Substantia nigra (tissue), 51 donors: ENCODE measurements at places on chromosomes 3 and 15.

GRCh38 chr15:79922512-79923078 lies 25.8 kb upstream of the MTHFS start:
- no peak for DNase-seq

DNA sequence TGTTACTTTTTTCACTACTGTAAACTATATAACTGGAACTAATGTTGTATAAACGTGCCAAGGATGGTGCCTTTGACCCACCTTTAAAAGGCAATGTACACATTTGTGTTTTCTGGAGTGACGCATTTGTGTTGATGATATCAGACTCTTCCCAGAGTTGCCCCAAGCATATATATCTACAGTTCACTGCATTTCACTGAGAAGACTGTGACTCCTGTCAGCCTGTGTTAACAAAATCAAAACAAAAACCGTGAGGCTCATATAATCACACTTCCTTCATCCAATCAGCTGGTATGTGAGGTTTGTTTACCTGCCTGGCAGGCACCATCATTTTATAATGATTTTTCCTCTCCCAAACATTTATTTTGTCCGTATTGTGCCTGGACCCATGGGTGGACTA lies 117.6 kb upstream of the ROBO1 start:
- DNase-seq, result no peak

GRCh38 chr3:71202848-71203533 lies 380.5 kb downstream of the FOXP1 start:
- DNase-seq, result no peak

- DNase-seq, result no peak
Observed at GRCh38 chr3:150797155-150797554, 34.2 kb upstream of the SIAH2 start.

DNA sequence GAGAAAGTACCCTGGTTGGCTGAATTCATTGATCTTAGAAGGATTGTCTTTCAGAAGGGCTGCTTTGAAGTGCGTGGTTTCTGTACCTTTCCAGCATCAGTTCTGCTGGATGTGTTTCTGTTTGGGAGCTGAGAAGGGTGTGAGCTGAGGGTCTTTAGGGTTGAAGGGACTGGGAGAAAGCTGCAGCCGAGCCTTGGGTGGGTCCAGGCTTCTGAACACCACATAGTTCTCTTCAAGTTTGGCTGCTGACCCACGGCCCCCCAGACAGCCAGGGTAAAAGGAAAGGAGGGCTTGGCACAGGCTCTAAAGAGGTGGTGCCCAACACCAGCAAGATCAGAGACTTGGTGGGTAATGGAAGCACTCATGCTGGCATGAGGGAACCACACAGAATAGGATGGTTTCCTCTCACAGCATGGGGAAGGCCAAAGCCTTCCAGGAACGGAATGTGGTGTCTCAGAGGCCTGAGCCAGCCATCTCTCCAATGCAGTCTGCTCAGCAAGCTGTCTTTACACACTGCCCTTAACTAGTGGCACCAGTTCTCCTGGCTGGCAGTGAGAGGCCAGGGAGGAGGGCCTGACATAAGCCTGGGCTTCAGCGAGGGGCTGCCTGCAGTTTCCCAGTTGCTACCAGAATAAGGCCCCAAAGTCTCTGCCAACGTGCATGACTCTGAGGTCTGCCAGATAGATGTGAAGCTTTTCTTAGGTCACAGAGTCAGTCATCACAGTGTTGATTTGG lies 239.0 kb upstream of the TRIM42 start:
- DNase-seq, result no peak

- DNase-seq, result no peak
Observed at GRCh38 chr3:49352281-49352680, 5.9 kb downstream of the GPX1 start.

- DNase-seq, result no peak
Observed at GRCh38 chr3:170701696-170702678, 116.1 kb upstream of the SLC7A14 start.

DNA sequence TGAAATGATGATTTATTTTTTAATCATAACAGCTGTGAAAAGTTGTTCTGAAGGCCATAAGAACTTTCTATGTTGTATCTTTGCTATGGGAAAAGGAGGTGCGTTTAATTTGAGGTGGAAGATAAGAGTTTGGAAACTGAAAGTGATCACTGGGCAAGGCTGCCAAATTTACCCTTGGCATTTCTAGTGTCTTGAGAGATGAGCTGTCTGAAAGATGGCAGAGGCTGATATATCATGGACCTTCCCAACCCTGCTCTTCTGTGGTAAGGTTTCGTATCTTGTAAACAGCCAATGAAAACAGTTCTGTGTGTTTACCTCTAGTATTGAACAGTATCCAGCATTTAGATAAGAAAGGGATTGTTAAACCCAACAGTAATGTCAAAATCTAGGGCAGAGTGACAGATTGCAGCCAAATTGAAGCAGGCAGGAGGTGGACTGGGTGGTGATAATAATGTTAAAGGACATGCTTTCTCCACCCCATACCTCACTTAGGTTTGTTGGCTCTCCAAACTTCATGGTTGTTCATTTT lies 15.8 kb upstream of the NFKBIZ start:
- no peak for DNase-seq

GRCh38 chr3:31133541-31133940 lies 239.1 kb upstream of the GADL1 start:
- no peak for DNase-seq

DNA sequence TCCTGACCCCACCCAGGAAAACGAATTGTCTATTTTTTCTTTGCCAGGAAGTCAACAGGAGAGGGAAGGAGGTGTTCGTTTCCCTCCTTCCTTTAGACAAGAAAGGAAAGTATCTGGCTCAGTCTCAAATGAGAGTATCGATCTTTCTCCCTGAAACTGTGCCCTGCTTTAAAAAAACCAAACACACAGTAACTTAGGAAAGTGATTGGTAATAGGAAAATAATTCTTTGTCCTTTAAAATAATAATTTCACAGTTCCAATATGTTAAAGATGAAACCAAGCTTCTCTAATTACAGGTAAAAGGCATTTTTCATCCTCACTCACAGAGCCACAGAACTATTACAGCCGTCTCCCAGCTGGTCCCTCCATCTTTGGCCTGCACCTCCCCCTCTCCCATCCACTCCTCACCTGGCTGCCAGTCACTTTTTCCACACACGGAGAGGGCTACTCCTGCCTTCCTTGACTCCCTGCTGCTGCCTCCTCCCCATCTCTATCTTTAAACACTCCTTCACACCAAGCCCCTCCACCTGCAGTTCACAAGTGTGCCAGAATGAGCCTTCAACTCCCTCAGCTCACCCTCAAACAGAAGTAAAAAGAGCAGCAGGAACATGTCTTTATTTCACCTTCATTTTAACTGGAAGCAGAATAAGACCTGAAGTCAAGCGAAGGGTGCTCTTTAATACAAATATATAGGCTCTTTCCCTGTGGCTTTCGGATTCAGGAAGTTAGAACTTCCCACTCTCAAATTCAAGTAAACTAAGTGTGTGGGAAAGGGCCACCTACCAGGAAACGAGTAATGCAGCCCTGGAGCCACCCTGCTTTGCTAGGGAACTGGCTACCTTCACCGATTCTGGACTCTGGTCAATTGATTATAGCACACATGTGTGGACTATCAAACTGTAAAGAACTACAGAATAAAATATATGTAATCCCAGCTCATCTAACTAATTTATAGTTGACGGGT lies 116.4 kb downstream of the SENP2 start:
- no peak for DNase-seq

DNA sequence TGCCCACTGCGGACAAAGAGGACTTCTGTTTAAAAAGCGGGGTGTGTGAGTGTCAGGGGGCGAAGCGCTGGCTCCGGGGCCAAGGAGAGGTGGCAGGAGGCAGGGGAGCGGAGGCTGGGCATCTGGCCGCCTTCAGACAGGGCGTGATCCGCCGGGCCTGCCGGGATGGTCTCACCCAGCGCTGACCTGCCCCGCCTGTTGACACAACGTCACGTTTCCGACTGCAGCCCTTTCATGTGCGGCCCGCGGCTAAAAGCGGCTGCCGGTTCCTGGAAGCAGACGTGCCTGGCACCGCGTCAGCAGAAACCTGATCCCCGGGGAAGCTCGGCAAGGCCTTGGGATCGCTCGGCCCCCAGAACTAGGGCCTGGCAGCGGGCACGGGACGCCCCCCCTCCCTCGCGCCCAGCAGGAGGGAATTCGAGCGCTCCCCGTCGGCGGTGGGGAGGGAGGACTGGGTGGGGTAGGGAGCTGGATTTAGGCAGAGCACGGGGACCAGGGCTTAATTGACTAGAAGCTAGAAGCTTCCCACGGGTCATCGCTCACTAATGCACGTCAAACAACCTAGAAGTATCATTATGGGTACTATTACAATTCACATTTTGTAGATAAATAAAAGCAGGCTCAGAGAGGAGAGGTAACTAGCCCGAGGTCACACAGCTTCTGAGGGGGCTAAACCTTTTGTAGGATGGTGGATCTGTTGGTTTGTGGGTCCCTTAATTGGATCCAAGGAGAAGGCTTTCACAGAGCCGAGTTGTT lies 7.7 kb downstream of the BHLHE40 start:
- peak; percentile 78 for DNase-seq

DNA sequence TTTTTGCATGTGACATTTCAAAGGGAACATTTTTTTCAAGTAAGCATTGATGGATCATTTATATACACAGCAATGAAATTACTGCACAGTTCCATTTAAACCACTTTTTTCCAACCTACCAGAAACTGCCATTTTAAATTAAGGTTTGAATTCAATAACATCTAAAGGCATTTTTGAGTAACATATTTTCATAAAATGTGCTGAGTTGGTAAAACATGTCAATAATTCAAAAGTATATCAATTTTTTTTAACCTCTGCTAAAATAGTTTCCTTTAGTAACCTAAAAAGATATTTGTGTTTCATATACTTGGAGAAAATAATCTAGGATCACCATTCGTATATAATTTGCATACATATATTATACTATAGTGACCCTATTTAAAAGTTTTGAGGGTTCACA lies 355.1 kb upstream of the KCNMB2 start:
- DNase-seq, result no peak

DNA sequence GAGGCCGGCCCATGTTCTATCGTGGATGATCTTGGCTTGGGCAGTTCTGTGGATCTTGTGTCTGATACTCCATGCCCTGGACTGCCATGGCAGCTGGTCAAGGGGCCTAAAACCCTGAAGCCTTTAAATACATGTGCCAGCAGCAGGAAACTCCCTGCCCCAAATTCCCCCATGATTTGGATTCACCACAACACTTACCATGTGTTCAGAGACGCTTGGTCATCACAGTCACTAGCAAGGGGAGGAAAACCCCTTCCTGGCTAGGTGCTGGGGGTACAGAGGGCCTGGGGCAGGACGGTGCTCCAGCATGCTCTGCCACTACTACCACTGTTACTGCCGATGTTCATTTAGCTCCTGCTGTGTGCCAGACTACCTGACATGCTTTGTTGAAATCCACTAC lies 94.4 kb downstream of the DNAJB8 start:
- no peak for DNase-seq

GRCh38 chr15:83784975-83785374 lies 131.1 kb downstream of the ADAMTSL3 start:
- no peak for DNase-seq

DNA sequence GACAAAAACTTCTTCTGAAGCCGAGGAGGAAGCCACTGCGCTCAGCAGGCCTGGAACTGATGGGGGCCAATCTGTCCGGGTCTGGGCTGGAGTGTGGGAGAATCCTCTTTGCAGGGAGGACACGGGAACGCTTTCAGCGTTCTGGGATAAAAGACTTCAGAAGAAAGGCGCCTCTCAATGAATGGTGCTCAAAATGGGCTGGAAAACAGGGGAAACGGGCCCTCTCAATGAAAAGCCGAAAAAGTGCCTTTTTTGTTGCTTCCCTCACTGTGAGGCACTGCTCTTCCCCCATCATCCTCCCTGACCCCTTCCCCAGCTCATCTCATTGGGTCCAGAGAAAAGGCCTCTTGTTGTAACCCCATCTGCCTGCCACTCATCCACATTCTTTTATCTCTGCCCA lies 119.5 kb upstream of the LRIG1 start:
- no peak for DNase-seq

- DNase-seq, result no peak
Observed at GRCh38 chr3:112074616-112075497, 11.3 kb upstream of the C3orf52 start.

- DNase-seq, result no peak
Observed at GRCh38 chr3:143531101-143531500, 317.2 kb downstream of the SLC9A9 start.

DNA sequence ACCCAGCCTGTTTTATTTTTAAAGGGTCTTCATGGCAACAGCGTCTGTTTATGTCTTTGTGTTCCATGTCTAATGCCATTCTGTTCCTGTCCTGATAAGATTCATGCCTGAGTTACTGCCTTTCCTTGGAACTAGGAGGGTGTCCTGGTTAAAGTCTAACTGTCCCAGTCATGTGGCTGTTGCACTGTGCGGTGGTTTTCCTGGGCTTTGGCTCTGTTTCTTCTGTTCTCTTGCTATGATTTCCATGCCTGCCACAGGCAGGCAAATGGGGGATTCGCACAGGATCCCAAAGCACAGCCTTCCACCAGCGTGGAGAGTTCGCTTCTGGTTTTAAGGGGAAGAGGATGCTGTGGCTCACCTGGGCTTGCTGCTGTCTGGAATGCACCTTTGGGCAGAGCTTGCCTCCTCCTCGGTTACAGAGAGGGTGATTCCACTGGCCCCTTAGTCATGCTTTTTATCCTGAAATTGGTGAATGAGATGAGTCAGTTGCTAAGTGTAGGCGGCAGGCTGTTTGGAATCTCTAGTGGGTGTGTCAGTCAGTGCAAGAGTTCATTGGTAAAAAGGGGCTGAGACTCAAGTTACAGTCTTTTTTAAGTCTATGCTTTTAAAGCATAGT lies 86.8 kb downstream of the CCK start:
- DNase-seq, result no peak

- no peak for DNase-seq
Observed at GRCh38 chr15:41994772-41995475, 22.6 kb upstream of the EHD4 start.

- DNase-seq, result no peak
Observed at GRCh38 chr15:29377161-29377560, 107.5 kb upstream of the NSMCE3 start.

DNA sequence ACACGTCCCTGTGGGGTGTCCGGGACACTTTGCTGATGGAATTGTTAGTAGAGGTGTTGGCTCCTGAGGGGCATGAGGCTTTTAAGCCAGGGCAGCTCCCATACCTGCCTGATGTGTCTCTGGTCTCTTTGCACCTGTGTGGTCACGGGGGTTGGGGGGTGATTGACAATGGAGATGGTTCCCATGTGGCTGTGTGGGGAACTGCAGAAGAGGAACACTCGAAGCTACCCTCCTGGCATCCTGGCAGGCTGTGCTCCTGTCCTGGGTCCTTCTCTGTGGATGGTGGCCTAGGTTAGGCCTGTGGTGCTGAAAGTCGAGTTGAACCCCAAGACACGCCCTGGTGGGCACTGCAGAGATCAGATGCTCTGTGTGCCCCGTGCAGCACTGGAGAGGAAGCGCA lies 73.4 kb downstream of the HMCES start:
- DNase-seq, result no peak
